ENCODE measurements at places on chromosomes 2 and 18.

DNA sequence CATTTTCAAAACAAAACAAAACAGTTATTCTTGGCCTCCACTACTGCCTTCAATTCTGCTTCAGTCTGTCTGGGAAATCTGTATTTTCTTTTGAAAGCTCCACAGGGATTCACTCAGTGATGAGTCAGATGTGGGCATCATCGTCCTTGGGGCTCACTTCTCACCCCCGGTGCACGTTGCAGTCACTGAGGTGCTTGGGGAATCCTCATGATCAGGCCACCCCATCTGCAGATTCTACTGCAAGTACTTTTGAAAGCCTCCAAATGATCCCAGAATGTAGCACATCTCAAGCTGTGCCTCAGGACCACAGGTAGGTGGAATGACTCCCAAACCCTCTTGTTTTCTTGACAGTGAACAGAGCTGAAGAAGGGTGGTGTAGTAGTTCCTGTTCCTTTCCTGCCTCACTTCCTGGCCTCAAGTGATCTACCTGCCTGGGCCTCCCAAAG lies 34.3 kb downstream of the LPIN2 start:
- no peak for DNase-seq

DNA sequence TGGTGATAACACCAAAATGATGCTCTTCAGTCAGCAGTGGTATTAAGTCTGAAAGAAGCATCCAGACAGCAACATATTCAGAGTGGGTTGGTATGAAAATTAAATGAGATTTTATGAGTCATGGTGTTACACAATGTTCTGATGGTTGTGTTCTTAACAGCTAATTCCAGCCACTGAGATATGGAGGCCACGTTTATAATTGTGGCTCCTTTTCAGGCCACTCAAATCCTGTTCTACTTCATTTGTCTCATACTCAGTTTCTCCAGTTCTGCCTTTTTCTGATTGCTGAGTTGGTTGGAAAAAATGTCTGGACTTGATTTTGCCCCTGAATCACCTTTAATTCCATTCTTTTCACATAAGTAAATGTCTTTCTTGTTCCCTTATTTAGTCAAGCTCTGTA lies 162.7 kb upstream of the COL3A1 start:
- DNase-seq, result no peak

- no peak for DNase-seq
Observed at GRCh38 chr18:29841631-29842030, 1200.9 kb downstream of the DSC3 start.

DNA sequence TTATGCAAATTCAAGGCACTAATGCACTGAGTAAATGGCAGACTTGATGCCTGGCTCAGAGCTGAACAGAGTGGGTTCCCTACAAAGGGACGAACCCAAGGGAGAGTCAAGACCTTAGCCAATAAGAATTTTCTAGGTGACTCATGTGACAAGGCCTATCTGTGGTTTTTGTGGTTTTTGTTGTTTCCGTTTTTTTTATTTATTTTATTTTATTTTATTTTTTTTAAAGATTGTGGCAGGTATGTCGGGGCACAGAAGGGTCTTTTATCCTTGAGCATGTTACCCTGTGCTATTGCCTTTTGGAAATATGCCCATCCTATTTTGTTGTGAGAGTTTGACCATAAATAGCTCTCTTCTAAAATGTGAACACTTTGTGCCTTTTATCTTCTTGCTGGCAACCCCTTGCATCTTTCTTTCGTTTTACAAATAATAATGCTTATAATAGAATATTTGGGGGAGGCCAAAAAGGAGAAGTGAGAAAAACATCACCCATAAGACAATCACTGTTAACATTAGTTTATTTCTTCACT lies 113.4 kb upstream of the AQP4 start:
- no peak for DNase-seq

DNA sequence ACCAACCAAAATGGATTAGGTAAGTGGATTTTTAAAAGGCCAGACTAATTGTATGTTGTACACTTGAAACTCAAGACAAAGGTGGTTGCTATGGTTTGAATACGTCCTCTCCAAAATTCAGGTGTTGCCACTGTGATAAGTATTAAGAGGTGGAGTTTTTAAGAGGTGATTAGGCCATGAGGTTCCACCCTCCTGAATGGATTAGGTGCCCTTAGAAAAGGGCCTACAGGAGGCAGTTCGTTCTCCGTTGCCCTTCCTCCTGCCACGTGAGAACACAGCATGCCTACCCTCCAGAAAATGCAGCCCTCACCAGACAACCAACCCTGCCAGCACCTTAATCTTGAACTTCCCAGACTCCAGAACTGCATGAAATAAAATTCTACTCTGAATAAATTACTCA lies 51.2 kb downstream of the CHMP3 start:
- no peak for DNase-seq

Data from NT2/D1 (cell line).